ENCODE measurements at places on chromosomes 2 and 18.

- no peak for DNase-seq
These were observed 38.0 kb upstream of the EPAS1 start for GRCh38 chr2:46258937-46259776.

- DNase-seq: no peak
These were observed 127.8 kb downstream of the MYO3B start for GRCh38 chr2:170305711-170306110.

GRCh38 chr2:98348066-98348561 is 1.9 kb downstream of the CNGA3 start:
- peak; percentile 19 for DNase-seq

GRCh38 chr2:237752761-237753165 is 45.8 kb upstream of the RBM44 start:
- DNase-seq: no peak

DNA sequence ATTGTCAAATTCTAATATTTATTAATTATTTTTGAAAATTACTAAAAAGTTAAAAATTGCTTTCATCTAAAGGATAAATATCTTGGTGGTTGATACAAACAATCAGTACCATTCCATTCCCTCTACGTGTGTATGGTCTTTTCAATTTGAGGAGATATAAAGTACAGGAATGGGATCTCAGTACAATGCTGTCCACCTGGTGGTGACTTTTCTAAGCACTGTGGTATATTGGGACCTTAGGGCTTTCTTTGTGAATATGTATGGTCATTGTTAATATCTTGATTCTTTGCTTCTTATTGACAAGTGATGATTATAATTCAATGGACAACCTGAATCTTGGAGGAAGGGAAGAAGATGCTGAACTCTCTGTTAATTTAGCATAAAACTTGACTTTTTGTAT is 83.1 kb downstream of the NBEAL1 start:
- DNase-seq: no peak

DNA sequence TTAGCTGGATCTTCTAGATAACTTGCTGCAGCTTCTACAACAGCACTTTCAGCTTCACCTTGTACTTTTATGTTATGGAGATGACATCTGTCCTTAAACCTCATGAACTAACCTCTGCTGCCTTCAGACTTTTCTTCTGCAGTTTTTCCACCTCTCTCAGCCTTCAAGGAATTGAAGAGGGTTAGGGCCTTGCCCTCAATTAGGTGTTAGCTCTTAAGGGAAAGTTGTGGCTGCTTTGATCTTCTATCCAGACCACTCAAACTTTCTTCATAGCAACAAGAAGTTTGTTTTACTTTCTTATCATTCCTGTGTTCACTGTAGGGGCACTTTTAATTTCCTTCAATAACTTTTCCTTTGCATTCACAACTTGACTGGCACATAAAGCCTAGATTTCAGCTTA is 52.3 kb downstream of the ARHGAP15 start:
- no peak for DNase-seq

- no peak for DNase-seq
These were observed 66.7 kb upstream of the HS6ST1 start for GRCh38 chr2:128385365-128385764.

DNA sequence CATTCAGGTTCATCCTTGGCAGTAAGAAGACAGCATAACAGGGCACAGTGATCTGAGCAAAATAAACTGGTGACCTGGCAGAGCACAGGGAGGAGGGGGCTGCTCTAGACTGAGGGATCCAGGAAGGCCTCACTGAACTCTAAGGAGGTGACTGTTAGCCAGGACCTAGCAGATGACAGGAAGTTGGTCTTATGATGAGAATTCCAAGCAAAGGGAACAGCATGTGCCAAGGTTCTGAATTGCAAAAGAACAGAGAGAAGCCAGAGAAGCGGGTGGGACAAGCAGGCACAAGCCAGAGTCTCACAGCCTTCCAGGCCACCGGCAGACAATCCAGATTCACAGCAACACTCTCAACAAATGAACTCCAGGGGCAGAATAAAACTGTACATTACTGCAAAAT is 152.7 kb upstream of the PTPRM start:
- no peak for DNase-seq

DNA sequence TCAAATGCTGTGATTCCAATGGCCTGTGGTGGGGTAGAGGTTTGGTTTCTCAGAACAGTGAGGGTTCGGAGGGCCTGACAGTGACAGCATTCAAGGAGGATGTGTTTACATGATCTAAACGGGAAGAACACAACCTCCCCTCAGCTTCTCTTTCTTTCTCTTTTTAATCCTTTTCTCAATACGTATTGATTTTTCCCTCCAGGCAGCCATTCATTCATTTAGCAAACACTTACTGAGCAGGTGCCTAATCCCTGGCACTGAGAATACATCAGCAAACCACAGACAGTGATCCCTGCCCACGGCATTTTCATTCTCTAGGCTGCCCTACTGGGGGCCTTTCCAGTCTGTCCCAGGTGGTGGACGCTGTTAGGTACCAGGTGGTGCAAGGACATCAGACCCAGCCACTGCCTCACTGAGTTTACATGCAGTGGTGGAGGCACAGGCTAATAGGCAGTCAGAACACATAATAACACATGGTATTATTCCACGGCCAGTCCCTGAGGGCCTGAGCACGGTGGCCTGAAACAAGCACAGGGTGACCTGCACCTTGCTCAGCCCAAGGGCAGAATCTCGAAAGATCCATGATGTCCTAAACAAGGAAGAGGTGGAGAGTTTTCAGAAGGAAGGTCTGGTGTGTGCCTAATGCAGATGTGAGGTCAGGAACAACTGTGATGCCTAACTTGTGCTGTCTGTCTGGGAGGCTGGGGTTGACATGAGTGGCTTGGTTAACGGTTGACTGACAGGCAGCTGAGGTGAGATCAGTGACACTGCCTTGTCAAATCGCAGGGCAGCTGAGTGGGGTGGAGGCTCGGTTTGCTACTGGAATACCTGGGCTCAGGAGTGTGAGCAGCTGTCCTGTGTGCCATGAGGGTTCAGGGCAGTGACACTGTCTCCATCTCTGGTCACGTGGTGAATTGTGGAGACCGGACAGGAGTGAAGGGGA is 785.5 kb upstream of the HS6ST1 start:
- no peak for DNase-seq

- DNase-seq: peak; percentile 63
These were observed 77.1 kb downstream of the BCL11A start for GRCh38 chr2:60476206-60476954.

DNA sequence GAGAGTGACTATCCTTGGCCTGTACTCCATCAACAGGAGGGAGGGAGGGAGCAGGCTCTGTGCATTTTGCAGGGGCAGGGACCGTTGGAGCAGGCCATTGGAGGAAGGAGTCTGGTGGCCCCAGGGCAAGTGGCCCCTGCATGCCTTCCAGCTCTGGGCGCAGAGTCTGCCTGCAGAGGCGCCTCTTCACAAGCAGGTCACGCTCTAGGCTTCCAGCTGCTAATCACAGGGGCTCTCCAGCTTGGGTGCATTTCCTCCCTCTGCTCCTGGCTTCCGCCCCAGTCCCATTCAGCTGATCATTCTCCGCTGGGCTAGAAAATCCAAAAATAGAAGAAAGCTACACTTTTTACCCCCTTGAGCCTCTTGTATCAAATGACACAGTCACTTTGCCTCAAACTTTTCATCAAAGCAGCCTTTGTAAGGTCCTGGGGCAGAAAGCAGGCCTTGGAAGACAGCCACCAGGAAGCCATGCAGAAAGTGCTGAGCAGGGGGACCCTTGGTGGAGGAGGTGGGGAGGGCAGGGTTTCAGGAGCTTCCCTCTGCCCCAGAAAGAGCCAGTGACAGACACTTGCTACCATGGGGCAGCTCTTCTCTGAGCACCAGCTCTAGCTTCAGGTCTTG is 11.3 kb downstream of the TMEM247 start:
- no peak for DNase-seq

DNA sequence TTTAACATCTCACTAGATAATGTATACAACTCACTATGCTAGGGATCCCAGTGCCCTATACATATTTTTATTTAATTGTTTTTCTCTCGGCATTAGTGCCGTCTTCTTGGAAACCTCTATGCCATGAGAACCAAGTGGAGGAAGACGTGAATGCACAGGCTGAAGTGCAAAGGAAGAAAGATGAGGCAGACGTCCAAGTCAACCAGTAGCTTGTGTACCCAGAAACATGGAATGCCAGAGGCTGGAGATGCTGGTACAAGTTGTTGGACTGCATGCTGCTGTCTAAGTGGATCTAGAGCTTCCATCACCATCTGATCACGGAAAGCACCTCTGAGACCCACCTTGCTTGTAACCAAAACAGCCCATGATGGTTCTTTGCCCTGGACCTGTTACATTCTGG is 12.5 kb upstream of the GEMIN6 start:
- no peak for DNase-seq

DNA sequence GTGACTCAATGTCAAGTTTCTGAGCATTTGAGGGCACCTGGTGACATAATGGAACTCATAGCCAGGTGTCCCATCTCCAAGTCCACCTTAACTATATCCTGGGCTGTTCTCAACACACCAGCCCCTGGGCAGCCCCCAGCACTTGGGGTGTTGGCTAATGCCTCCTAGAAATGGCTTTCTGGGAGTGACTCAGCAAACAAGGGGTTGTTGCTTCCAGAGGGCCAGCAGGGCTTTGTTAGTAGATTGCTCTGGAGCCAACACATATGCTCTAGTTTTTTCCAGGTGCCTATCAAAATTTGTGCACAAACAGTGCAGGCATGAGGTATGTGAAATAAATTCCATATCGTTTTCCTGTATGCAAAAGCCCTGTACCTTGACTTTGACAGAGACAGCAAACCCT is 448.4 kb downstream of the SLC4A3 start:
- DNase-seq: no peak

DNA sequence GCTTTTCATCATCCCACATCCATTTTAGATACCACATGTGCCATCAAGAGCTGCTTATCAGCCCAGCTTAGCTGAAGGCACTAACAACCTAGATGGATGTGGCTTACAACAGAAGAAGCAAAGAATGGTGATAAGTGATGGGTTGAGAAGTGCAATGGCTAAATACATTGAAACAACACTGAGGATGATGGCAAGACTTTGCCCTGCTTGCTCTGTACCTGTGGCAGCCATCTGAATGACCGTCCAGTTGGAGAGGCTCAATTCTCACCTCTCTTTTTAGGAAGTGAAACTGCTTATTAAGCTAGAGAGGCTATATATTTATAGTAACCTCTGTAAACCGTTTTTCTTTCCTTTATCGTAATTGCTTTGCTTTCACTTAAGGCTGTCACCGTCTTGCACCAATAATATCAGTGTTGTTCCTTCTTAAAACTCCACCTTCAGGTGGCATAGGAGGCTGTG is 5.7 kb downstream of the GPATCH11 start:
- DNase-seq: no peak

- no peak for DNase-seq
These were observed 1312.2 kb upstream of the ACVR2A start for GRCh38 chr2:146532509-146533147.

GRCh38 chr18:7173216-7173615 is 55.6 kb upstream of the LAMA1 start:
- DNase-seq: no peak

- peak; percentile 88 for DNase-seq
These were observed 207.1 kb upstream of the SMAD2 start for GRCh38 chr18:48137374-48138081.

DNA sequence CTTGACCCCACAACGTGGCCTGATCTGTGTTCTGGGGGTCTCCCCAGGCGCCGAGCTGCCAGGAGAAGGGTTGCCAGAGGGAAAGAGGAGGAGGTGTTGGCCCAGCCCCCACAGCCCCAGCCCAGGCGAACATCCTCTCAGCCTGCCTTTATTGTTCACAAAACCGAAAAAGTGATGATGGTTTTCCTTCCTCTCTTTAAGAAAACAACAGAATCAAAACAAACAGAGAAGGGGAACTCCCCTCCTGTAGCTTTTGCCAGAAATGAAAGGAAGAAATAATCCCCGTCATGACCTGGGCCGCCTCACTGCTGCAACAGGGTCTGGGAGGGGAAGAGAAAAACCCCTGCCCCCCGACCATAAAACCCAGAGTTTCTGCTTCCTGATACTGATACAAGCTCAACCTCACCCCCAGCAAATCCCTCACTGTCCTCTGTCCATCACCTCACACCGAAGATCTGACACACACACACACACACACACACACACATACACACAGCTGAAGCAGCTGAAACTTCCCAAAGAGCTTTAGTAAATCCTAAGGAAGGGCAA is 52.0 kb downstream of the ZFP36L2 start:
- DNase-seq: no peak

GRCh38 chr2:222523783-222524544 is 99.6 kb downstream of the SGPP2 start:
- DNase-seq: no peak

- no peak for DNase-seq
These were observed 63.1 kb upstream of the MCFD2 start for GRCh38 chr2:46978723-46979122.

DNA sequence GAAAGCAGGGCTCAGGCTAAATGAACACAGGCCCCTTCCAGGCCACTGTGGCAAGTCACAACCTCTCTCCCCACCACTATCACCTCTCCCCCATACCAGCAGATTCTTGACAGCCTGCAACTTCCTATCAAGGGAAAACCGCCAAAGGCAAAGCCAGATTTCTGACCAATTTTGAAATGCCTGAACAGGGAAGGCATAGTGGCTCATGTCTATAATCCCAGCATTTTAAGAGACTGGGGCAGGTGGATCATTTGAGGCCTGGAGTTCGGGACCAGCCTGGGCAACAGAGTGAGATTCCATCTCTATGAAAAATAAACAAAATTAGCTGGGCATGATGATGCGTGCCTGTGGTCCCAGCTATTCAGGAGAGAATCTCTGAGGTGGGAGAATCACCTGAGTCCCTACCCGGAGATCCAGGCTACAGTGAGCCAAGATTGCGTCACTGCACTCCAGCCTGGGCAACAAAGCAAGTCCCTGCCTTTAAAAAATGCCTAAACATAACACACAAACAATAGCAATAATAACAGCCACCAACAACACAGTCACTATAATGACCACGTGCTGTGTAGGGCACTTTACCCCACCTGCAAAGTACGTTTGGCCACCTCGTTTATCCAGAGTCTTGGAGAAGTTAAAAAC is 75.5 kb upstream of the GLI2 start:
- DNase-seq: no peak

- DNase-seq: no peak
These were observed 38.9 kb downstream of the ID2 start for GRCh38 chr2:8720741-8721140.
